H1 (cell line): ENCODE measurements at places on chromosomes 2 and 18. TPM values are rescaled to one million over a fixed set of nuclear protein-coding genes. Genes with fewer than 3 reads are reported as not detected.

Gene IGFBP5
- total RNA-seq, result 2.0 and 2.5 TPM in 2 replicates

DNA sequence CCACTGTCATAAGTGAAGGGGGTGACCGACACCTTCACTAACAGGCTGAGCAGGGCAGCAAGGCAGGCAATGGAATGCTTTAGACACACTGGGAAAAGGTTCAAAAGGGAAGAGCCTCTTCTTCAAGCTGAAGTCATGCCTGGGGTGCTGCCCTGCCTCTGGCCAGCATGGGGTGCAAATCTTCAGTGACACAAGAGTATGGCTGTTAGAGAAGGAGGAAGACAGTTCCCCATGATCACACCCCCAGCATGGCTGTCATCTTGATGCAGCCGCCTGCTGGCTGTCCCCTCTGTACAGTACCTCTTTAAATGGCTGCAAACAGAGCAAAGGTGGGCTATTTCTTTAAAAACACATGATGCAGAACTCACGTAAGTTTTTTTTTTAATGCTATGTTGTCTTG, 71.9 kb downstream of the INPP4A start:
- no peak for DNase-seq

Gene ITGB1BP1
- total RNA-seq, result 45.4 and 50.1 TPM in 2 replicates

Gene FEV
- not detected in 2 replicates for total RNA-seq

GRCh38 chr2:85550486-85550885, 10.8 kb downstream of the GGCX start:
- no peak for DNase-seq

- no peak for DNase-seq
Measured at GRCh38 chr18:36532394-36532793, 234.9 kb downstream of the FHOD3 start.

- no peak for DNase-seq
Measured at GRCh38 chr2:195390686-195391321, 266.2 kb upstream of the SLC39A10 start.

Gene ANKRD30BL
- not detected in 2 replicates for total RNA-seq

DNA sequence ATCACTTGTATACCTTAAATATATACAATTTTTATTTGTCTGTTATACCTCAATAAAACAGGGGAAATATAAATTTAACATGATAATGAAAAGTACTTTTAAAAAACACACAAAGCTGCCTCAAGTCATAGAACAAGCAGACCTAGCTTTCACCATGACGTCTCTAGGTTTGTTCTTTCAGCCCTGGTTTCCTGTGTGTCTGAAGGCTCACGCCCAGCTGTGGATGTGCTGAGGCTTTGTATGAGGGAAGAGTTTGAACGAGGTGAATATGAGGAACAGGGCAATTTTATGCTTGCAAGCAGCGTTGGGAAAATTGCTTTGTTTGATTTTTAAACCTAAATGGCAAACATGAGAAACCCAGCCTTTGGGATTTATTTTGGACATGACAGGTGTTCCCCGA, 15.3 kb downstream of the SH3RF3 start:
- DNase-seq, result no peak

GRCh38 chr2:225008935-225009334, 33.3 kb downstream of the DOCK10 start:
- DNase-seq, result peak; percentile 54

Gene CNTNAP5
- 0.17 and 0.76 TPM in 2 replicates for total RNA-seq

Gene RGPD3
- 0.17 TPM in 1 of 2 replicates, not detected in the other for total RNA-seq

Gene SERPINB11
- not detected in 2 replicates for total RNA-seq

GRCh38 chr2:137249463-137250130, 484.3 kb downstream of the THSD7B start:
- DNase-seq, result no peak

- no peak for DNase-seq
Measured at GRCh38 chr2:94759211-94759610, 112.0 kb upstream of the TEKT4 start.

- no peak for DNase-seq
Measured at GRCh38 chr18:38502539-38502938, 936.9 kb upstream of the CELF4 start.

Gene SNORC
- total RNA-seq, result 1.6 and 2.1 TPM in 2 replicates

Gene TRMT61B
- 27.8 and 30.1 TPM in 2 replicates for total RNA-seq

Gene UGT1A4
- not detected in 2 replicates for total RNA-seq

DNA sequence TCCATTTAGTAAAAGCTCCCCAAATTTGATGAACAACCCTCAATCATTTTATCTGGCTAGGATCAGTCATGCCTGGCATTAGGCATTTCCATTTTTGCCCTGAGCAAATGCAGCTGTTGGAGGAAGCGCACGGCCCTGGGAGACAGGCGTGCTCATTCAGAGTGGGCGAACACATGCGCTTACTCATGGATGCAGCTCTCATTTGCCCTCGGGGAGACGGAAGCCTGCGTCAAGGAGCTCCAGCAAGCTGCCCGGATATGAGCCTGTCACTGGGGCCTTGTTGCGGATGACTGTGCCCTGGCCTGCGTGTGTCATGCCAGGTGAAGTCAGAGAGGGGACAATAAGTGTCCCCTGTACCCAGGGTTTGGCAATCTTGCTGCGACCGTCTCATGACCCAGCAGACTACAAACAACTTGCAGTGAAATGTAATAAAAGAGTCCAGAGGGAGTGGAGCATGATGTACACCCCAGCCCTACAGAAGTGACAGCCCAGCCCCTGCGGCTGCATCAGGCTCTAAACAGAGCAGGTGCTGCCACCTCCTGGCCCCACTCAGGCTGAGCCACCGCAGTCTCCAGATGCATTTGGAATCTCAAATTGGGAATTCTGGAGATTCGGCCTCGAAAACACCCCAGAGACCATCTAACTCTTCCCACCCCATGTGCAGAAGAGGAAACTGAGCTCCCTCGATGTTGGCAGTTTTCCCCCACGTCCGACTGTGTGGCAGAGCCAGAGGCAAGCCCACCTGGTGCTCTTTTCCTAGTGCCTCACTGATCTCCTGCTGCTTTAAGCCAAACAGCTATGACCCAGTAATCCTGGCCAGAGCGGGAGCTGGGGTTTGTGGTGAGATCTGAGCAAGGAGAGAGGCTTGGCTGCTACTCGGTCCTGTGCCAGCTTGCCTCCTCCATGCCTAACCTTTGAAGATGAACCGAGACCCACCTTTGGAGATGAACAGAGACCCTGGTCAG, 105.0 kb upstream of the ALK start:
- DNase-seq, result peak; percentile 74

DNA sequence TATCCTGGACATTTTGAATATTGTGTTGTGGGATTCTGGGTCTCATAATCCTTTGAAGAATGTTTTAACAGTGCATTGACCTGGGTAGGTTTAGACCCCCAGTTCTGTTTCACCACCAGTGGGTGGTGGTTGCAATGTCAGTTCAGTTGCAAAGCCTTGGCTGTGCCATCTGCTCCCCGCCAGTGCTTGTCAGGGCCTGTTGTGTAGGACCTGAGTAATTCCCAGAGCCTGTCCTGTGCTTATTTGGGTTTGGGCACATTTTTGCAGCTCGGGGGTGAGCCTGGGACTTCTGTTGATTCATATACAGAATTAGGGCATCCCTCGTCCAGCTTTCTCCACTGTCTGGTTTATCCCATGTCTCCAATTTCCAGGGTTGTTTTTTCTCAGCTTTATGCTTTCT, 24.8 kb downstream of the ATP9B start:
- no peak for DNase-seq

Gene ACVR1C
- 0.40 and 0.52 TPM in 2 replicates for total RNA-seq

Gene MARS2
- total RNA-seq, result 26.8 and 27.2 TPM in 2 replicates

Gene ATF2
- total RNA-seq, result 43.1 and 46.5 TPM in 2 replicates

GRCh38 chr2:66477135-66477842, 42.4 kb downstream of the MEIS1 start:
- DNase-seq, result no peak

GRCh38 chr2:221143231-221143630, 428.9 kb downstream of the EPHA4 start:
- no peak for DNase-seq

DNA sequence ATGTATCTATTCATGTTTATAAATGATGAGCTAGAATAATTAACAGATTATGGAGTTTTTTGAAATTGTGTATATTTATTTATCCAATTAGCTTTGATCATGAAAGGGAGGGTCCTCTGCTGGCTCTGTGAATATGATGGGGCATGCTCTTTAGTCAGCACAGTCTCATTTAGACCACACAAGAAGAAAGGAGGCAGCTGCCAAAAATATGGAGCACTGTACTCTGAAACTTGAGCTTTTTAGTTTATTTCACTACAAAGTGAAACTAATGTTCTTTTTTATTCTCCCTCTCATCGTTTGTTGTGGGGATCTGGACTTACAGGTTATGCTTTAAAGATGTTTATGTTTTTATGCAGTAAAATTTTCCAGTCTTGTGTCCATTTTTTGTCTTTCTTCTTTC, 266.9 kb upstream of the GULP1 start:
- no peak for DNase-seq

DNA sequence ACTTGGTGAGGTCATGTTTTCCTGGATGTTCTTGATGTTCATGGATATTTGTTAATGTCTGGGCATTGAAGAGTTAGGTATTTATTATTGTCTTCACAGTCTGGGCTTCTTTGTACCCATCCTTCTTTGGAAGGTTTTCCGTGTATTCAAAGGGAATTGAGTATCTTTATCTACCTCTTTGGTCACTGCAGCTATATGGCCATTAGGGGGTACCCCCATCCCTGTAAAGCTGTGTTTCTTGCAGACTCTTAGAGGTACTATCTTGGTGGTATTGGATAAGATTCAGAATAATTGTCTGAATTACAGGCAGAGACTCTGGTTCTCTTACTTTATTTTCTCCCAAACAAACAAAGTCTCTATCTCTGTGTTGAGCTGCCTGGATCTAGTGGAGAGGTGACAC, 401.6 kb upstream of the FSIP2 start:
- no peak for DNase-seq

- no peak for DNase-seq
Measured at GRCh38 chr2:8030573-8031303, 651.1 kb upstream of the ID2 start.

DNA sequence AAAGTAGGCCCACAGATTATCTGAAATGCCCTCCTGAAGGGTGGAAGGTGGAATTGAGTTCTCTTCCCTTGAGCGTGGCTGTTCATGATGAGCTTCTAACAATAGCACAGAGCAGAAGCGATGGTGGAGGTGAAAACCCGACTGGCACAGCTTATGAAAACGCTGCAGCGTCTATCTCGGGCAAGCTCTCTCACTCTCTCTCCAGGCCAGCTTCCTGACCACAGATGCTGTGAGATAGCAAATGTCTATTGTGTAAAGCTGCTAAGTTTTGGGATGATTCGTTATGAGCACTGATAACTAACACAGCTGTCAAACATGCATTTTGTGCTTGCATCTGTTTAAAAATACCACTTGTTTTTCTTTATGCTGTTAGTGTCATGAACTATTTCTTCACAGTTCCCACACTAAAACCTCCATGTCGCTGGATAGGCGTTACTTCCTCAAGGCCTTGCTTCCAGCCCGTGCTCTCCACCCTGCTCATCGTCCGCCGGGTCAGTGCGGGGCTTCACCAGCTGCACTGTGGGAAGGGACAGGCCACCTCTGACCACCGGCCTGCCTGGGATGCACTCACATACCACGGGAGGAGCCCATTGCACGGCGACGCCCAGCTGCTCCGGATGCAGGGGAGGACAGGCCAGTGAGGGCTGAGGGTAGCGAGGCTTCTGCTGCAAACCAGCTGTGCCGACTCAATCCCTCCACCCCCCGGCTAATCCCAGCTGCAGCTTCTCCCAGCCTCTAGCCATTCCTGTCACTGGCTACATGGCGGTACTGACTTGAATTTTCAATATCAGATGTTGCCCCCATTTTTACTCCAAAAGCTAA, 60.0 kb upstream of the OTOS start:
- DNase-seq, result peak; percentile 13

DNA sequence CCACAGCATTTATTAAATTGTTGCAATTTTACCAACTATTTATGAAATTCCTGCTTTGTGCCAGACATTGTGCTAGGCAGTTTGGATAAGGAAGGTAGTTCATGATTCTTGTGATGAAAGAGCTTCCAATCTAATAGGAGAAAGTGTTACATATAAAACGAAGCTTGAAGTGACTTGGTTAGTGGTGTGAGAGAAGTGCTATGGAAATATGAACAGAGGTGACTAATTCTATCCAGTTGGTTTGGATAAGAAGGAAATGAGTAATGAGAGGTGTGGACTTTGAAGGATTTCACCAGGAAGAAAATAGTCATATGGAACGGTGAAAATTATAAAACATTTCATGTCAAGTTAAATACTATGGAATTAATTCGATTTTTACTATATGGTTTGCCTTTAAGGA, 48.6 kb downstream of the EML6 start:
- no peak for DNase-seq

GRCh38 chr18:59927246-59927825, 27.5 kb downstream of the PMAIP1 start:
- no peak for DNase-seq

Gene NEDD4L
- 63.4 and 69.8 TPM in 2 replicates for total RNA-seq

Gene CARF
- total RNA-seq, result 1.9 and 2.6 TPM in 2 replicates

GRCh38 chr18:35662293-35663062, 80.9 kb downstream of the GALNT1 start:
- DNase-seq, result no peak

DNA sequence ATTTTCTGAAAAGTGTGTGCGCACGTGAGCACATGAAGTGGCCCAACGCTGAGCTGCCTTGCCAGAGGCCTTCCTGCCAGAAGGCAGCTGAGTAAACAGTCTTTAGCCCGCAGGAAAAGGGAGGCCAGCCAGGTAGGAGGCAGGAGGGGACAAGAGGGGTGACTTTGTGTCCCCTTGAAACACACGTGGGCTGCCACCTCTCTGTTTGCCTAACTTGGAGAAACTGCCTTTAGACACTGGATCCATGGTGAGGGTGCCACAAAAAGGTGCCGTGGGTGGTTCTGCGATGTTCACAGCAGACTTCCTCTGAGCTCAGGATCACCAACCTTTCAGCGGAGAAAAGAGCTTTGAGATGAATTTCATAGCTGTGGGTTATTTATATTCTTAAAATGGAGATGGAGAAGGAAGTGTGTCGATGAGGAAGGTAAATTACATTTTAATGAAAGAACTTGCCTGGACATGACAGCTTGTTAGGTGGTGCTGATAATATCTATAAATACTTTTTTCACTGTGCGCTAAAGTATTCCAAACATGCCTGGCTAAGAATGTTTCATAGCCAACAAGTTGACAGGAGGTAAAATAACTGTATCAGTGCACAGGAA, 36.6 kb upstream of the ASB1 start:
- DNase-seq, result no peak

DNA sequence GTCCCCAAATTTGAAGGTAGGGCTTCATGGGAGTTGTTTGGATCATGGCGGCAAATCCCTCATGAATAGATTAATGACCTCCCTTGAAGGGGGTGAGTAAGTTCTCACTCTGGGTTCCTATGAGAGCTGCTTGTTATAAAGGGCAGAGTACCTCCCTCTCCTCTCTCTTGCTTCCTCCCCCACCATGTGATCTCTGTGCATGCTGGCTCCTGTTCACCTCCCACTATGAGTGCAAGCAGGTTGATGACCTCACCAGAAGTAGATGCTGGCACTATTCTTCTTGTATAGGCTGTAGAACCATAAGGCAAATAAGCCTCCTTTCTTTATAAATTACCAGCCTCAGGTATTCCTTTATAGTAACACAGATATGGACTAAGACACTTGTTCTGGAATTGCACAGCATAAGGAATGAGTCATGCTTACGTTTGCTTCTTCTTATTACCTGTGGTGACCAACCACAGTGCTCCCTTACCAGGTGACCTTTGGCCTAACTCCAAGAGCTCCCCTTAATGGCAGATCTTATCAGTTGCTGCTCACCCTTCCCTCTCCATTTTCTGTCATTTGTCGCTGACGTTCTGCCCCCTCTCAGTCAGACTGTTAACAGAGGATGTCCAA, 559.5 kb upstream of the GCFC2 start:
- no peak for DNase-seq
